ENCODE measurements at places on chromosomes 1 and 21. TPM values are rescaled to one million over a fixed set of nuclear protein-coding genes. Genes with fewer than 3 reads are reported as not detected.
A peak's percentile ranks its signal among the peaks of the same experiment; 100 is the strongest.

Gene BEND5
- 23.9 TPM for total RNA-seq

Gene SELE
- total RNA-seq: not detected

Gene MCOLN3
- total RNA-seq: 23.7 TPM

DNA sequence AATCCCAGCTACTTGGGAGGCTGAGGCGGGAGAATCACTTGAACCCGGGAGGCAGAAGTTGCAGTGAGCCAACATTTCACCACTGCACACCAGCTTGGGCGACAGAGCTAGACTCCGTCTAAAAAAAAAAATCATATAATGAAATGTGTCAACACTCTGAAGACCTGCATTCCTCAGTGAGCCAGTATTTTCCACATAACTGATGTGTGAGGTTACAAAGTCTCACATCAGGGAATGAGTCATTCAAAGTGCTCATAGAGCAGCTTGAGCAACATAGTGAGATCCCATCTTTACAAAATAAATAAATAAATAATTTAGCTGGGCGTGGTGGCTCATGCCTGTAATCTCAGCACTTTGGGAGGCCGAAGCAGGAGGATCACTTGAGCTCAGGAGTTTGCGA, 65.5 kb downstream of the CASZ1 start:
- H3K27me3 ChIP-seq: no peaks in the 10 kb centered on the region
- no peak overlapping the region for H3K27ac ChIP-seq
- peaks cover 6% of the 10 kb centered on the region for H3K4me1 ChIP-seq

DNA sequence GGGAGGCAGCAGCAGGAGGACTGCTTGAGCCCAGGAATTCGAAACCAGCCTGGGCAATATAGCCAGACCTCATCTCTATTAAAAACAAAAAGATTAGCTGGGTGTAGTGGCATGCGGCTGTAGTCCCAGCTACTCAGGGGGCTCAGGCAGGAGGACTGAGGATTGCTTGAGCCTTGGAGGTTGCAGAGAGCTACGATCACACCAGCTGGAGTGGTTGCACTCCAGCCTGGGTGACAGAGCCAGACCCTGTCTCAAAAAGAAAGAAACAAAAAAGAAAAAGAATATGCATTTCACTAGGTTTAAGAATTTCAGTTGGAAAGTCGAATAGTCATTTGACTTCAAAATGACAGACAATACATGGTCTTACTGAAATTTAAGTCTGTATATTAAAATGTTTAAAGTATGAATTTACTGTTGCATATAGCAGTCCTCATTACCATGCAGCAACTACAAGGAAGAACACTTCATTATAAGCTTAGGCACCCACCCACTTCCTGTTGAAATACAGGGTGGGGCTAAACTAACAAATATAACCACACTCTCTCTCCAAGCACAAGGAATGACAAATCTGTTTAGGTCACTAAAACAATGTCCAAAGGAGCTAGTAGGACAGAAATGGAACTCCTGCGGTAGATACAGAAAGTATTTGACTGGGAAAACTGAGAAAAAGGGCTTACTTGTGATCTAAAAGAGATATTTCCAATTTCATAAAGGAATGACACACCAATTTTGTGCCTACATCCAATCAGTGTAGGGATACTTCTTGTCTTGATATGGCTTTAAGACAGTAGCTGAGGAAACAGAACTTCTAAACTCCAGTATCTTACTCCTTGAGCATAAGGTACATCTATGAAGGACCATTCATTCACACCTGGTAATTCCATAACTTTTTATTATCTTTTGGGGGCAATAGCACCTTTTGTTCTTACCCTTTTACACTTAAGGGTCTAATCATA, 44.1 kb downstream of the GPR3 start:
- no peaks in the 10 kb centered on the region for H3K27me3 ChIP-seq
- H3K36me3 ChIP-seq: no peaks in the 10 kb centered on the region
- peaks cover 26% of the 10 kb centered on the region for H3K4me1 ChIP-seq
- H3K4me3 ChIP-seq: no peak overlapping the region

GRCh38 chr1:236141447-236142252, 689 bp upstream of the GPR137B start:
- H3K4me3 ChIP-seq: peak overlapping the region; percentile 79
- peak; percentile 20 for DNase-seq
- H3K36me3 ChIP-seq: no peaks in the 10 kb centered on the region
- H3K27me3 ChIP-seq: peaks cover 78% of the 10 kb centered on the region
- H3K27ac ChIP-seq: peak overlapping the region; percentile 80
- peaks cover 2% of the 10 kb centered on the region for H3K4me1 ChIP-seq

GRCh38 chr1:156673387-156674121, 3.7 kb downstream of the NES start:
- H3K4me3 ChIP-seq: no peak overlapping the region
- peaks cover 64% of the 10 kb centered on the region for H3K27me3 ChIP-seq
- DNase-seq: no peak
- H3K36me3 ChIP-seq: peaks cover 6% of the 10 kb centered on the region
- H3K4me1 ChIP-seq: peaks cover 12% of the 10 kb centered on the region

GRCh38 chr1:162302306-162303003, 74.2 kb downstream of the SPATA46 start:
- no peaks in the 10 kb centered on the region for H3K27me3 ChIP-seq
- no peak overlapping the region for H3K27ac ChIP-seq
- H3K4me3 ChIP-seq: no peak overlapping the region
- no peak for DNase-seq
- H3K4me1 ChIP-seq: peaks cover 3% of the 10 kb centered on the region
